ENCODE measurements at places on chromosomes 2 and 18.

DNA sequence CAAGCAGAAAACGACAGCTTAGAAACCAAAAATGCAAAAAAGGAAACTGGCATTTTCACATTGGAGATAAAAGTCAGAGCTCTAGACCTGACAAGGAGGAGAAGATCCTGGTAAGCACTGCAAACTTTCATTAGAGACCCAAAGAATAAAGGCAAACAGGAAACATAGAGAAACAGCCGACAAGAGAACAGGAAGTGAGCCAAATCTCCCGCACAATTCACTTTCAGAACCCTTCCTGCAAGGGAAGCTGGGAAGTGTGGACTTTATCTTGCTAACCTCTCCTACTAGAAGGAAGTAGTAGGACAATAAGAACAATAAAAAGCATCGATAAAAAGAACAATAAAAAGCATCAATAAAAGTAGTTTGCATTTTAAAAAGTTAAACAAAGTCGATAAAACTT lies 417.8 kb upstream of the SPHKAP start:
- DNase-seq = no peak

- no peak for DNase-seq
Measured at GRCh38 chr2:201966691-201967438, 66.8 kb upstream of the FZD7 start.

DNA sequence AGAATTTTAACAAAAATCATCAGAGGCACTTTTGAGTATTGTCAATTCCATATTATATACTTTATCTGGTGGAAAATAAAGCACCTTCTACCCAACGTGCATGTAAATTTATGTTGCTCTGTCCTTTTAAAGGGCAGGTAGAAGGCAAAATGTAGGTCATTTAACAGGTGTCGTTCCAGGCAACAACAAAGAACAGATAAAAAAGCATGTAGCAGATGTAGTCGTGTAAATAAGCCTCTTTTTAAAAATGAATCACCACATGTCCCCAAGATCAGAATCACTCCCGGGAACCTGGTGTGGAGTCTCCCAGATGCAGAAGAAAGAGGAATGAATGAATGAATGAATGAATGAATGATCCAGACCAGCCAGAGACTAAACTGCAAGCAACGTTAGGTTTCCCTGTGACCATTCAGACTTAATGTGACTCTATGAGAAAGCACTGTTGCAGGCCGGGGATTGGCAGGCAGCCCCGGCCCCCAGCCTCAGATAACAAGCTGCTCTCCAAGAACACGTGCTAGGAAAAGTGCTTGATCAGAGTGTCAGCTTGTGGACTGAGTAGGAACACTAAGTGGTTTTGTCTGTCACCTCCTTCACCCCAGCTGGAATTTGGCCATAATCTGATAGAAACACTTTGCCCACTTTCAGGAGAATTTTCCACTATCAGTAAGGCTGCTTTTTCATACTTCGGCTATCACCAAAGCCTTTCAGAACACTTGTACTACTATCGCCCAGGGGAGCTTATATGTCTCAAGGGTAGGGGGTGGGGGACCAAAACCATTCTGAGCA lies 100.6 kb downstream of the CDK15 start:
- no peak for DNase-seq

- no peak for DNase-seq
Measured at GRCh38 chr2:50065835-50066234, 911.5 kb upstream of the FSHR start.

DNA sequence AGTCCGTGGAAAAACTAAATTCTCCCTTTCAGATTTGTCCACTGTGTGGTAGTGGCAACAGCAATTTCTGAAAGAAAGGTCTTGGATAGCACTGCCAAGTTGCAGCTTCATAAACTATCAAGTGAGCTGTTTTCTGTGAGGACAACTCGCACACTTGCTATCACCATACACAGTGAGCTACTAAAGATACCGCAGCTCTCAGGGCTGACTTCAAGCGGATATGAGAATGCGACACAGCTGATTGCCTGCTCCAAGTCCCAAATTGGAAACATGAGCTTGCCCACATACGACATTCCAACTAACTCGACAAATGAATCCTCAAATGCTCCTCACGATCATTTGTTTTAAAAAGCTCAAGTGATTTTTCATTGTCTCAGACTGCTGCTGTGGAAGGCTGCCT lies 46.2 kb downstream of the E2F6 start:
- no peak for DNase-seq

- no peak for DNase-seq
Measured at GRCh38 chr18:68467957-68468356, 247.0 kb downstream of the TMX3 start.

DNA sequence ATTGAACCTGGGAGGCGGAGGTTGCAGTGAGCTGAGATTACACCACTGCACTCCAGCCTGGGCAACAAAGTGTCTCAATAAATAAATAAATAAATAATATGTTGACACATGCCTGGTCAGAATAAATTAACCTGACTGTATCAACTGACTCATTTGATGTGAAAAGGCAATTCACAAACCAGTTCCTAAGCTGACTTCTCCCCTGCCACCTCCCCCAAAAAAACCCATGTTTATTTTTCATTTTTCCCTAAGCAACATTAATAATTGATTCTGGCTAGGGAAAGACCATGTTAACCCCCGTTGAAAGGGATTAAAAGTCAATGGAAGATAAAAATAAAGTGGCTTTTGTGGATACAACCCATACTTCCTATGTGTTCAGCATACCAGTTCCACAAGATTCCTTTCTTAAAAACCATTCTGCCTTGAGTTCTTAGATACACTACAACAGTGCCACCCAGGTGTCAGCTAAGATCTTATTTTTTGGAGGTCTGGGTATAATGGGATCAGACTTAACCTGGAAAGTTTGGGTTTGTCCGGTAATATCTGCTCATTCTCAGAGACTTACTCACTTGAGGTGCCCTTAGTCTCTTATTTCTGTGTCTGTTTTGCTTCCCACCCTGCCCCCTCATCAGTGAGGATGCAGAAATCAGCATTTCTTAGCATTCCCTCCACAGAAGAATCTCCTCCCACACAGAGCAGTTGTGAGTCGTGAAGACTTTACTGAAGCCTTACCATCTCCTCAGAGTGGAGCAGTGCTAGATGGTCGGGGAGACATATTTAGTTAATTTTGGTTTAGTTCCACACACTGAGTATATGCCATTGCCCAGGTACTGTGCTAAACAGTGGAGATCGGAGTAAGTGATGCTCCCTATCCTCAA lies 10.1 kb upstream of the MCFD2 start:
- no peak for DNase-seq

DNA sequence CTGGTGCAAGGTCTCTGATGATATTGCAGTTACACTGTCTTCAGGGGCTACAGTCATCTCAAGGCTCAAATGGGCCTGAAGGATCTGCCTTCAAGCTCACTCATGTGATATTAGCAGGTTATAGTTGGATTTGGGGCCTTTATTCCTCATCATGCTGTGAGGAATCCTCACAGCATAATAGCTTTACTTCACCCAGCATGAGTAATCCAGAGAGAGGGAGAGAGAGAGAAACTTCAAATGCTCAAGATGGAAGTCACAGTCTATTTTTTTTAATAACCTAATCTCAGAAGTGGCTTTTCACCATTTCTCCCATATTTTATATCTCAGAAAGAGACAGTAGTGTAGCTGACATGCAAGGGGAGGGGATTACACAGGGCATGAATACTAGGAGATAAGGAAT lies 658.7 kb downstream of the EPHA4 start:
- DNase-seq = no peak

DNA sequence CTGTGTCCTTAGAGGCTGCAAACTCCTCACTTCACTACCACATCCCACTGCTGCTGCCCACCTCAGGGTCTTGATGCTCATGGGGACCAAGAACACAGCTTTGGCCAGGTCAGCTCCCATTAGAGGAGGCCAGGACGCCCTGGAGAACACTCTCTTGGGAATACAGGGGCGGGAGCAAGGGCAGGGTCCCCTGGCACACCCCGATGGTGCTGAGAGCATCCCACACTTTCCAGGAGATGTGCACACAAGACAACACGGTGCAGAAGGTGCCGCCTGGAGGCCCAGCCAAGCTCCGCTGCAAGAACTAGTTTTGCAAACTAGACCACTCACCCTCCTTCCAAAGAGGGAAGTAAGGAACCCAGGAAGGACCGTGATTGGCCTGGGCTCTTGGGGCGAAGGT lies 304.4 kb upstream of the SALL3 start:
- no peak for DNase-seq

GRCh38 chr2:203155406-203155805 lies 83.4 kb upstream of the CYP20A1 start:
- no peak for DNase-seq

- DNase-seq = no peak
Measured at GRCh38 chr2:235538144-235538639, 44.3 kb downstream of the AGAP1 start.

DNA sequence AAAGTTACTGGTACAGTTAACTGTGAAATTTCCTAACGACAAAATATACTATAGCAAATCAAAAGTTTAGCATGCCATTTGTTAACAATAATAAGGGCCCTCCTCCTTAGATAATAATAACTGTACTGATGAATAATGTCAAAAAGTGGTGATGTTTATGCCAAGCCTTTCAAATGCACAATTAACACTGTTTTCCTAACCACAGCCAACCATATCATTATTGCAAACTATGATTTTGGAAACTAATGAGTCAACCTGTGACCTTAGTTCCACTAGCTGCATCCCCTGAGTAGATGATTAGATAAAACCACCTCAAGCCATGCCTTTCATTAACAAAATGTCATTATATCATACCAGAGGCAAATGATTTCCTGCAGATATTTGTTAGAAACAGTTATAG lies 25.1 kb upstream of the GPR75 start:
- DNase-seq = no peak

- DNase-seq = no peak
Measured at GRCh38 chr18:13457327-13457726, 238.8 kb downstream of the LDLRAD4 start.

GRCh38 chr2:72325592-72326422 lies 178.1 kb upstream of the CYP26B1 start:
- DNase-seq = no peak

GRCh38 chr2:134558208-134558830 lies 160.5 kb downstream of the TMEM163 start:
- DNase-seq = no peak

DNA sequence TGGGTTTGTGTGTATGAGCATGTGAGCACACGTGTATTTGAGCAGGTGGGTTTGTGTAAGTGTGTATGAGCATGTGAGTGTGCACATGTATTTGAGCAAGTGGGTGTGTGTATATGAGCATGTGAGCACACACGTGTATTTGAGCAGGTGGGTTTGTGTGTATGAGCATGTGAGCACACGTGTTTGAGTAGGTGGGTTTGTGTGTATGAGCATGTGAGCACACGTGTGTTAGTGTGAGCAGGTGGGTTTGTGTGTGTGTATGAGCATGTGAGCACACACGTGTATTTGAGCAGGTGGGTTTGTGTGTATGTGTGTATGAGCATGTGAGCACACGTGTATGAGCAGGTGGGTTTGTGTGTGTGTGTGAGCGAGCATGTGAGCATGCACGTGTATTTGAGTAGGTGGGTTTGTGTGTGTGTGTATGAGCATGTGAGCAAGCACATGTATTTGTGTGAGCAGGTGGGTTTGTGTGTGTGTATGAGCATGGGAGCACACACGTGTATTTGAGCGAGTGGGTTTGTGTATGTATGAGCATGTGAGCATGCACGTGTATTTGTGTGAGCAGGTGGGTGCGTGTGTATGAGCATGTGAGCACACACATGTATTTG lies 169.7 kb downstream of the TWIST2 start:
- DNase-seq = no peak

DNA sequence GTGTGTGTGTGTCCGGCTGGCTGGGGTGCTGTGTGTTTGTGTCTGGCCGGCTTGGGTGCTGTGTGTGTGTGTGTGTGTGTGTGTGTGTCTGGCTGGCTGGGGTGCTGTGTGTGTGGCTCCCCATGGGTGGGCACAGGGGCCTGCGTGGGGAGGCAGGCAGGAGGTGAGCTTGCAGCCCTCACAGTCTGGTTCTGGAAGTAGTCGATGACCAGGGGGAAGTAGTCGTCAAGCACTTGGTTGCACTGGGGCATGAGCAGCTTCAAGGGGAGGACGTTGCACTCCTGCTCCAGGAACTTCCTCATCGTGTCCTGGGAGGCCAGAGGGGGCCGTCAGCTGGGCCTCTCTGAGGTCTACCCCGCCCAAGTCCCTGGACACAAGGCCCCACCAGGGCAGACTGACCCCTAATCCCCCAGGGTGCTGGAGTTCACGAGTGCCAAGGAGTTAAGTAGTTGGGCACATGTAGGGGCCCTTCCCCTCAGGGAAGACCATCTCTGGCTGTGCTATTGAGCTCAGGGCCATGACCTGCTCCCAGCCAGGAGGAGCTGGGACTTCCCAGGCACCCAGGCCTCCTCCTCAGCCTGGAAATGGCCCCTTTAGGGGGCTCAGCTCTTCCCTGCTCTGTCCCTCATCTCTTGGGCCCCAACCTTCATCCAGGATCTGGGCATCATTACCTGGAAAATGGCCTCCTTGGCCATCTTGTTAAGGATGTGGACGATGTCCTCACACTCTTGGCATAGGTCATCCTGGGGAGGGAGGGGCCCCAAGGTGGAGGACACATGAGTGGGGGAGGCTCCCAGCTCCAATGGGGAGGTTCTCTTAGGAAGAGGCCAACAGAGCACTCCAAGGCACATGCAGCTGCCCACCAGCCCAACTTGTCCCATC lies 1.3 kb downstream of the SFTPB start:
- DNase-seq = no peak

DNA sequence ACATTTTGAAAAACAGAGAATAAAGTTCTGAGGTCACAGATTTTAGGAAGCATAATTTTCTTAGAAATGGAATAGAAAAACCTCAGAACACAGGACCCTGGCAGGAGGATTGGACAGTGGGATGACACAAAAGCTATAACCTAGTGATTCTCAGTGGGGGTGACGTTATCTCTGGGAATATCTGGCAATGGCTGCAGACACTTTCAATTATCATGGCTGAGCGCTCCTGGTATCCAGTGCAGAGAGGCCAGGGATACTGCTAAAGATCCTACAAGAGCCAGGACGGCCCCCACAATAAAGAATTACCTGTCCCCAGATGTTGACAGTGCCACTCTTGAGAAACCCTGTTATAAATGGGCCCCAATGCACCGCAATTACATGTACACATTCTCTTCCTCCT lies 117.2 kb upstream of the SPRED2 start:
- no peak for DNase-seq

DNA sequence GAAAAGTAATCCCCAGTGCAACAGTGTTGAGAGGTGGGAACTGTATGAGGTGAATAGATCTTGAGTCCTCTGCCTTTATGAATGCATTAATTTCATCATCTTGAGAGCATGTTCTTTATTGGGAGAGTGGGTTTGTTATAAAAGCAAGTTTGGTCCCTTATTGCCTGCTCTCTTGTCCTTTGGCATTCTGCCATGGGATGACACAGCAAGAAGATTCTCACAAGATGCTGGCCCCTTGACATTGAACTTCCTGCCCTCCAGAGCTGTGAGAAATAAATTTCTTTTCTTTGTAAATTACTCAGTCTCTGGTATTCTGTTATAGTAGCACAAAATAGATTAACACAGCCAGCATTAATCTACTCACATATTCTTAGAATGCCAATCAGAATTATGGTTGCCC lies 108.6 kb downstream of the EHBP1 start:
- DNase-seq = no peak

DNA sequence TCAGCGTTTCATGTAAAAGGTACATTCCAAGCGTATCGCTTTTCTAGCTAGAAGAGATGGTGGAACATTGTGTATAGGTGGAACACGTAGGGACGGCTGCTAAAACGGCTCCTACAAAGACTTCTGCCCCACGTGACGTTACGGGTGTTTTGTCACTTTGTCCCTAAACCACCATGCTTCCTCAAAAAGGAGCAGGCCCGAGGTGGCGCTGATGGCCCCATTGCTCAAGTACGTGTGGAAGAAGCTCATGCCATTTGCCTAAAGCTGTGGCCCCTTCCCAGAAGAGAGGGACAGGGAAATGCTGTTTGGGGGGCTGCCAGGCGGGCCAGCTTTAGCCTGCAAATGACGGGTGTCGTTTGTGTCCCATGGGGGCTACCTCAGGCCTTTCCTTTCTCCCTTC lies 72.7 kb downstream of the TMEM247 start:
- no peak for DNase-seq

Measured in activated naive CD4-positive, alpha-beta T cell (primary cell).